ENCODE measurements at places on chromosomes 4 and X. TPM values are rescaled to one million over a fixed set of nuclear protein-coding genes. Genes with fewer than 3 reads are reported as not detected.

SLC16A2 gene
- 1.2 TPM for total RNA-seq

DNA sequence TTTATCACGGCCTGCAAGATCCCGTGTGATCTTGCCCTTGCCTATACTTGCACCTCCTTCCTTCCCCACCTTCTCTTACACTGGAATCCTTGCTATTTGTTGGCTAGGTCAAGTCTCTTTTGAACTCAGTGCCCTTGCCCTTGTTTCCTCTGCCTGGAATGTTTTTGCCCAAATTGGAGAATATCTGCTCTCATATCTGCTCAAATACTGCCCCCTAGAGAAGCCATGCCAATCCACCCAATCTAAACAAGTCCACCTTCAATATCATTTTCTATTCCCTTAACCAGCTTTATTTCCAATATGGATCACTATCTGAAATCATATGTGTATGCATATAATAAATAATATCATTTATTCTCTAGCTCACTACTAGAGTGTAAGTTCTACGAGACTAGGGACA is 1044.2 kb upstream of the FTHL17 start:
- H3K4me3 ChIP-seq: no peak overlapping the region
- H3K36me3 ChIP-seq: no peaks in the 10 kb centered on the region
- H3K27me3 ChIP-seq: no peaks in the 10 kb centered on the region
- H3K4me1 ChIP-seq: no peaks in the 10 kb centered on the region
- no peak for DNase-seq
- H3K27ac ChIP-seq: no peak overlapping the region

DNA sequence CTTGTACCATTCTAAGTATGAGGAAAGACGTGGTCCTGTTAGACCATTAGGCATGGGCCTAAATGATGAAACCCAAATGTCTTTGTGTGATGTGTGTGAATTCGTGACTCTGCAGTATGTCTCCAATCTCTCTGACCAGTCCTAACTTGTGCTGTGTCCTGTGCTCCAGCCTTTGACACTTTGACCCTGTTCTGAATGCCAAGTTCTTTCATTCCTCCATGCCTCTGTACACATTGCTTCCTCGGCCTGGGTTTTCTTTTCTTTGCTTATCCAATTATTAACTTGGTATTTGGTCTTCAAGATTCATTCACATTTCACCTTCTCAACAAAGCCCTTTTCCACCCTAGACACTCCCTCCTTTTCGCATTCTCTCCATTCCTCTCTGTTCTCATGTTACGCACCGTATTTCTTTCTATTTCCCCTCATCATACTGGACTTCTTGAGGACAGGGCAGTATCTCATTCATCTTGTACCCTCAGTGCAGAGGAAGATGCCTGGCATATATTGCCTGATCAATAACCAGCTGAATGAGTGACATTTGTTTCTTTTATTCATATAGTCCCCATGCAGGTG is 138.7 kb downstream of the F11 start:
- no peaks in the 10 kb centered on the region for H3K36me3 ChIP-seq
- no peak overlapping the region for H3K27ac ChIP-seq
- DNase-seq: no peak
- no peak overlapping the region for H3K4me3 ChIP-seq

- H3K36me3 ChIP-seq: no peaks in the 10 kb centered on the region
- H3K27ac ChIP-seq: no peak overlapping the region
- H3K4me3 ChIP-seq: no peak overlapping the region
These were observed 70.9 kb downstream of the MAGEB5 start for GRCh38 chrX:26286836-26287235.

DNA sequence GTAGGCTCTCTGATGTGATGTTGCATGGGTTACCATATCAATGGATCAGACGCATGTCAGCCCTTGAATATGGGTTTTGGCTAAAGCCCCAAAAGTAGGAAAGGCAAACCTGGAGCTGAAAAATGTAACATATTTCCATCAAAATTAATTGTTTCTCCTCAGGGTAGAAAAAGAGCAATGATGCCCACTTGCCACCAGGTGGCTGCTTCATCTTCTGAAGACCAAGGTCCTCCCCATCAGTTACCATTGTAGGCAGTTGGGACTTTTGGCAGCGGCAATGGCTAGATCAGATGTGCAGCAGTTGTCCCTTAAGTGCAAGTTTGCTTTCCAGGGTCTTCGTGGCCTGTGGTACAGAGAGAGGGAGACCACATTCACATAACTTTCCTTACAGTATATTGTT is 118.2 kb downstream of the NAF1 start:
- H3K36me3 ChIP-seq: no peaks in the 10 kb centered on the region
- DNase-seq: peak; percentile 35
- no peak overlapping the region for H3K4me3 ChIP-seq
- no peaks in the 10 kb centered on the region for H3K4me1 ChIP-seq
